Esophagus muscularis mucosa (tissue), 4 donors: ENCODE measurements at places on chromosomes 5 and 9. TPM values are rescaled to one million over a fixed set of nuclear protein-coding genes. Genes with fewer than 3 reads are reported as not detected.
A peak's percentile ranks its signal among the peaks of the same experiment; 100 is the strongest.

GRCh38 chr9:83355729-83356151 is 182.5 kb downstream of the FRMD3 start:
- no peak overlapping the region for H3K4me3 ChIP-seq
- no peaks in the 10 kb centered on the region for H3K27me3 ChIP-seq
- H3K4me1 ChIP-seq = peaks cover 7% of the 10 kb centered on the region

The ZNG1A gene
- total RNA-seq = 33.9 TPM

- H3K36me3 ChIP-seq = no peaks in the 10 kb centered on the region
- H3K27me3 ChIP-seq = no peaks in the 10 kb centered on the region
- no peak overlapping the region for H3K4me3 ChIP-seq
- DNase-seq = no peak
Observed at GRCh38 chr5:66616520-66617225, 20.5 kb downstream of the MAST4 start.

The C5orf58 gene
- total RNA-seq = 6.5 TPM

- H3K4me3 ChIP-seq = no peak overlapping the region
- no peaks in the 10 kb centered on the region for H3K36me3 ChIP-seq
Observed at GRCh38 chr5:179485845-179486575, 64.3 kb upstream of the RUFY1 start.

- no peaks in the 10 kb centered on the region for H3K36me3 ChIP-seq
- peaks cover 18% of the 10 kb centered on the region for H3K4me1 ChIP-seq
- no peaks in the 10 kb centered on the region for H3K27me3 ChIP-seq
- H3K27ac ChIP-seq = peak overlapping the region; percentile 53
Observed at GRCh38 chr9:107894572-107895261, 405.1 kb upstream of the KLF4 start.

The HNRNPAB gene
- 107 TPM for total RNA-seq
